ENCODE measurements at places on chromosomes 7 and 10.

DNA sequence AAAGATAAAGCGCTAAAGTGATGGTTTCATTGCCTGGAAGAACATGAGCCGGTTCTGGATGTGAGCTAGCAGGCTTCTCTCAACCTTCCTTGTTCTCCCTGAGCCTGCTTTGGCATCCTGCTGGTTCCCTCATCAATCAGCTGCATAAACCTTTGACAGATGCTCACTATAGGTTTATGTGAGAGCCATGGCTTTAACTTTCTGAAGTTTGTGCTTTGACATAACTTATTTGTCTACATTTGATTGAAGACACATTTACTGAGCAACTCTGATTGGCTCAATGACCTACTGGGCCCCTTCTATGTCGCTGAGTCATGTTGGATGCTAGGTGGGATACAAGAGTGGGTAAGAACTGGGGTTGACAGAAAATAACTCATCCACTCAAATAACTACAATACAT lies 192.0 kb downstream of the ADAM12 start:
- H3K27me3 ChIP-seq, result no peaks in the 10 kb centered on the region
- no peaks in the 10 kb centered on the region for H3K4me1 ChIP-seq
- H3K36me3 ChIP-seq, result no peaks in the 10 kb centered on the region
- DNase-seq, result no peak
- H3K4me3 ChIP-seq, result no peak overlapping the region

- no peaks in the 10 kb centered on the region for H3K27me3 ChIP-seq
- H3K4me1 ChIP-seq, result no peaks in the 10 kb centered on the region
- peaks cover 40% of the 10 kb centered on the region for H3K36me3 ChIP-seq
- no peak for DNase-seq
- no peak overlapping the region for H3K4me3 ChIP-seq
Observed at GRCh38 chr10:7773845-7774801, 13.7 kb downstream of the KIN start.

DNA sequence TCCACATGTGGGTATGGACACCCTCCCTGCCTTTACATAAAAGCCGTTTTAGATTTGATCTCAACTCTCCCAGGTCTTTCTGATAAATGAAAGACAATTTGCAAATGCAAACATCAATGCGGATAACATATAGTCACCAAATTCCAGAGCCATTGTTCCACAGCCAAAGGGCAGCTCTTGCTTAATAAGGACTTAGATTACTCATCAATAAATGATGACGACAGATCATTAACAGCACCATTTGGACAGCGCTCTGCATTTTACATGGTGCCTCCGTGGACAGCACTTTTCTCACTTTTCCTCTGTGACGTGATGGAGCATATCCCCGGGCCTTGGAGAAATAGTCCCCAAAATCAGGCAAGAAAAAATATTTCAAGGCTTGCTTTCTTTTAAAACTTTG lies 370.3 kb upstream of the CELF2 start:
- H3K27me3 ChIP-seq, result no peaks in the 10 kb centered on the region
- no peak overlapping the region for H3K27ac ChIP-seq
- no peaks in the 10 kb centered on the region for H3K36me3 ChIP-seq
- no peak for DNase-seq

- peak within 1 kb of the TSS; percentile 86 for H3K27ac ChIP-seq
- no peaks in the 10 kb centered on the region for H3K27me3 ChIP-seq
- H3K4me1 ChIP-seq, result peaks cover 8% of the 10 kb centered on the region
- H3K4me3 ChIP-seq, result peak within 1 kb of the TSS; percentile 71
Observed at GRCh38 chr10:58512491-58513187, at the start of gene BICC1. TSS of gene BICC1 (plus strand) at chr10:58512872. CDS start at chr10:58513144, 272 bp downstream.

DNA sequence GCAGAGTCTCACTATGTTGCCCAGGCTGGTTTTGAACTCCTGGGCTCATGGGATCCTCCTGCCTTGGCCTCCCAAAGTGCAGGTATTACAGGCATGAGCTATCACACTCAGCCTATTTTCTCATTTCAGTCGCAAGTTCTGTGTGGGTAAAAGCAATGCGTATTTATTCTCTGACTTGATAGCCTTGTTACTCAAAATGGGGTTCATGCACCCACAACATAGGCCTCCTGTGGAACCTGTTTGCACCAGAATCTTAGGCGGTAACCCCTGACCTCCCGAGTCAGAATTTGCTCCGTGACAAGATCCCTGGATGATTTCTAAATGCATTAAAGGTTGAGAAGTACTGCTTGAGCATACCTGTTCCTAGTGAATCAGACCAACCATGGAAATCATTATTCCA lies 7.3 kb downstream of the IL2RA start:
- DNase-seq, result no peak
- no peaks in the 10 kb centered on the region for H3K27me3 ChIP-seq
- no peak overlapping the region for H3K27ac ChIP-seq
- H3K4me1 ChIP-seq, result peaks cover 9% of the 10 kb centered on the region
- H3K36me3 ChIP-seq, result no peaks in the 10 kb centered on the region
- H3K4me3 ChIP-seq, result no peak overlapping the region

DNA sequence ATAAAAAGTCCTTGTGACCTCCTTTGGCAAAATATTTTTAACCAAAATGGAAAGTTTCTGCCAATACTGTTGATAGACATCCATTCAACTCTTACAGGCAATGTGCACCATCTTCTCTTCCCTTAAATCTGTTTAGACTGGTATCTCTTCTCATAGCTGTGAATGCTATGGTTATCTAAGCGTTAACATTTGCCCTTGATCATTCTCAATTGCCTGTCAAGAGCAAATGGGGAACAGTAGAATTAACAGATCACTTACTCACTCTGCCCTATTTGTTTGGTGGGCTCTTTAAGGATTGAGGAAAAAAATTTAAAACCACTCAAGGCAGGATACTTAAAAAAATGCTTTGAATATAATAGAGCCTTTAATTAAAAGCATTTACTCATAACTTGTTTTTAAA lies 808.4 kb downstream of the NXPH1 start:
- H3K27me3 ChIP-seq, result no peaks in the 10 kb centered on the region
- DNase-seq, result no peak
- H3K4me3 ChIP-seq, result no peak overlapping the region
- no peaks in the 10 kb centered on the region for H3K36me3 ChIP-seq
- H3K27ac ChIP-seq, result no peak overlapping the region

DNA sequence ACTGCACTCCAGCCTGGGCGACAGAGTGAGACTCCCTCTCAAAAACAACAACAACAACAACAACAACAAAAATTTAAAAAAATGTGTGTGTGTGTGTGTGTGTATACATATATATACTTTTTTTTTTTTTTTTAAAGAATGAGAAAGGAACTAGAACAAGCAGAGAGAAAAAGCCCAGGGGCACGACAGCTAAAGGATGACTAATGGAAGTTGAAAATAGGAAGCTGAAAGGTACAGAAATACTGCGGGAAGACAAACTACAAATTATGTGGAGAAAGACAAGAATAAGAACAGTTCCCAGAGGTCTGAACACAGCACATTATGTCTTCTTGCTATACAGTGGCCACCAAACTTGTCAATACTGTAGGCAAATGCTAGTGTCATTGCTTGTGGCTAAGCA lies 141.9 kb upstream of the PRSS1 start:
- no peak overlapping the region for H3K27ac ChIP-seq
- no peak overlapping the region for H3K4me3 ChIP-seq
- H3K4me1 ChIP-seq, result peaks cover 11% of the 10 kb centered on the region
- no peaks in the 10 kb centered on the region for H3K36me3 ChIP-seq
- no peaks in the 10 kb centered on the region for H3K27me3 ChIP-seq

DNA sequence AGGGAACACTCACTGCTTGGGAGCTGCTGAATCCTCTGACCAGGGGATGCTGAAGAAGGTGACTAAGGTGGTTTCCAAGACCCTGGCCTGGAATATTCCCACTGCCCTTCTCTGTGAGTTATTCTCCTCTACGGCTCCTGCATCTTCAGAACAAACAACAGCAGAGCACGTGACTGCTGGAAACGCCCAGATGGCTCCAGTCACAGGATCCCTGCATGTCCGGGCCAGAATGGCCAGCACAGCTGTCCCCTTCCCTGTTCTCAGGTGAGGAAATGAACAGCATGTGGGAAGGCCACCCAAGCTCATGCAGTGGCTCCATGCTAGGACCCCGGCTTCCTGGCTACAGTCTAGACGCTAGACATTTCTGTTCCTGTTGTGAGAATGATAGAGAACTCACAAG lies 43.1 kb downstream of the GHRHR start:
- no peaks in the 10 kb centered on the region for H3K36me3 ChIP-seq
- H3K27ac ChIP-seq, result no peak overlapping the region
- H3K4me1 ChIP-seq, result no peaks in the 10 kb centered on the region
- H3K4me3 ChIP-seq, result no peak overlapping the region
